ENCODE measurements at places on chromosomes 7 and 10.

- DNase-seq: no peak
Measured at GRCh38 chr10:118800920-118801319, 46.1 kb upstream of the CACUL1 start.

GRCh38 chr10:3355536-3355935, 183.0 kb upstream of the PITRM1 start:
- no peak for DNase-seq

- DNase-seq: no peak
Measured at GRCh38 chr7:127932496-127932895, 98.7 kb downstream of the LRRC4 start.

GRCh38 chr10:17665747-17666146, 21.8 kb downstream of the STAM start:
- peak; percentile 70 for DNase-seq

GRCh38 chr10:62268027-62268398, 631 bp downstream of the RTKN2 start:
- no peak for DNase-seq

DNA sequence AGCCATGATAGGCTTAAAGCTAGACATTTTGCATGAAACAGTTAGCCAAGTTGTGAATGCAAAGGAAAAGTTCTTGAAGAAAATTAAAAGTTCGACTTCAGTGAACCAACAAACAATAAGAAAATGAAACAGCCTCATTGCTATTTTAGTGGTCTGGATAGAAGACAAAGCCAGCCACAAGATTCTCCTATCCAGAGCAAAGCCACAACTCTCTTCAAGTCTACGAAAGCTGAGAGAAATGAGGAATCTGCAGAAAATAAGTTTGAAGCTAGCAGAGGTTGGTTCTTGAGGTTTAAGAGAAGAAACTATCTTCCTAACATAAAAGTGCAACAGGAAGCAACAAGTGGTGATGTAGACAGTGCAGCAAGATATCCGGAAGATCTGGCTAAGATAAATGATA, 271.4 kb upstream of the GRM3 start:
- no peak for DNase-seq

GRCh38 chr7:99579956-99580777, 17.9 kb upstream of the TMEM225B start:
- peak; percentile 68 for DNase-seq

DNA sequence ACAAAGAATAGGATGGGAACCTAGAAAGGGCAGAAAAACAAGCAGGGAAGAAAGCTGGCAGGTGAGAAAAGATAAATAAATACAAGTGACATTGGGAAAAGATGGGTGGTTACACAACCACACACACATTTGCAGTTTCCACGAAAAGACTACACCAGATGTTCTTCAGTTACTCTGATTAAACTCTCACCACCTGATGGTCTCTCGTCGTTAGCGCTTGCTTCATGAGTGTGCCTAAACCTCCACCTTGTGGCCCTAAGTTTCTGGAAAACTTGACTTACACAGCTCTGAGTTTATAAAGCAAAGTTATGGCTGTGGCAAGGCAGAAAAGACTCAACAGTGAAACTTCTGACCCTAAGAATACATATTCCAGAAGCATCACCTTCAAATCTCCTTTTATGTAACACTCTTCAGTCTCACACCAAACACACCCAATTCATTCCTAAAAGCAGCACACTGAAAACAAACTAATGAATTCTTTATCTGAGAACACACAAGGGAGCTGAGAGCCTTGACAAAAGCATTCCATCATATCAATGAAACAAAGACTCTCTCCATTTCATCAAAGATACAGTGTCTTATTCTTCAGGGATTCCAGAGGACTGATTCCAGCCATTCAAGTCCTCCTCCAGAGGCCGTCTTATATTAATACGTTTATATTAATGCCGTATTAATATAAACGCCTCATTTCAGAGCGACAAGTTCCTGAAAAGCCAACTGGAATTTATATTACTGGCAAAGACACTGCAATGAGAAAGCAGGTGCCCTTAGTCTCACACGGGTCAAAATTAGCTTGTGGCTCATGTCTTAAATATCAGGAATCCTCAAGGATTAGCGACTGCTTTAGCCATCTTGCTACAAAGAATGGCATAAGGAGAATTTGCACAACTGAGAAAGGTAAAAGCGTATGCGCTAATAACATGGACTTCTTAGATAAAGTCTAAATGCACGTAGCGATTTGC, 77.6 kb downstream of the RNF216 start:
- DNase-seq: no peak

- DNase-seq: no peak
Measured at GRCh38 chr7:118330388-118330787, 105.9 kb downstream of the ANKRD7 start.

DNA sequence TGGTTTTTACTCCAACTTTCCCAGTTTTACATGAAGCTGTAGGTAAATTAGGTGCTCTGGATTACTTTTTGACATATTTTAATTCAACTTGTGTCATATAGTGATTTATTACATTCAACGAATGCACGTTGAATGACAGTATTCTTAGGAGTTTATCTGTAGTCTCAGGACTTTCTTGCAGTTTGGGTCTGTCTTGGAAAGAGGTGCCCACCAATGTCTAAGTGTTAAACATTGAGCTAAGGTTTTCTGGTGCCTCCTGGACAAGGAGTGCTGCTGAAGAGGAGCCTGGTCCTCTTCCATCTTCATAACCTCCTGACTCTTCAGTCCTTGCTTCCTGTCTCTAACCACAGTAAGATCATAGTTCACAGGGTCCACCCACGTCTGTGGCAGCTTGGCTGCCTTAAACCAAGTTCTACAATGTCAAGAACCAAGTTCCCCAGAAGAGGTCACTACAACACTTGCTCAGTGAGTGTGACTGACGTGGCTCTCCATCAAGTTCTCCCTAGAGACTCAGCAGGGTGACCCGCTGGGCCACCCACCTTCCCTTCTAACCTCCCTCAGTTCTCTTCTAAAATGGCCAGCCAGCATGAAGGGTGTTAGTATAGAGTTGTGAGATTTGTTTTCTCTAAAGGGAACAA, 6.1 kb downstream of the NPY start:
- peak; percentile 10 for DNase-seq

GRCh38 chr7:140657891-140658290, 14.9 kb upstream of the ADCK2 start:
- no peak for DNase-seq

GRCh38 chr10:28431139-28431538, 101.8 kb upstream of the WAC start:
- DNase-seq: no peak

DNA sequence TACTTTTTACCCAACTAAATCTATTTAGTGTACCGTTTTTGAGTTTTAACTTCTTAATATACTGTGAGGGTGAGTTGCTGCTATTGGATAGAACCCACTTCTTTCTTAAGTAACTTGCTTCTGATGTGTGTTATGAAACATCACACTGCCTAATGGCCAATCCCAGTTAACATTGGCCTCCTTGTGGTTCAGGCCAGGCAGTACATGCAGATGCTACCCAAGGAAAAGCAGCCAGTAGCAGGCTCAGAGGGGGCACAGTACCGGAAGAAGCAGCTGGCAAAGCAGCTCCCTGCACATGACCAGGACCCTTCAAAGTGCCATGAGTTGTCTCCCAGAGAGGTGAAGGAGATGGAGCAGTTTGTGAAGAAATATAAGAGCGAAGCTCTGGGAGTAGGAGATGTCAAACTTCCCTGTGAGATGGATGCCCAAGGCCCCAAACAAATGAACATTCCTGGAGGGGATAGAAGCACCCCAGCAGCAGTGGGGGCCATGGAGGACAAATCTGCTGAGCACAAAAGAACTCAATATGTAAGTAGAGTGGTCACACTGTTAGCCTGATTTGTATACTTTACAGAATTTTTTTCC, 39.7 kb downstream of the TES start:
- DNase-seq: peak; percentile 36

GRCh38 chr10:200405-200804, 65.2 kb downstream of the ZMYND11 start:
- DNase-seq: no peak

DNA sequence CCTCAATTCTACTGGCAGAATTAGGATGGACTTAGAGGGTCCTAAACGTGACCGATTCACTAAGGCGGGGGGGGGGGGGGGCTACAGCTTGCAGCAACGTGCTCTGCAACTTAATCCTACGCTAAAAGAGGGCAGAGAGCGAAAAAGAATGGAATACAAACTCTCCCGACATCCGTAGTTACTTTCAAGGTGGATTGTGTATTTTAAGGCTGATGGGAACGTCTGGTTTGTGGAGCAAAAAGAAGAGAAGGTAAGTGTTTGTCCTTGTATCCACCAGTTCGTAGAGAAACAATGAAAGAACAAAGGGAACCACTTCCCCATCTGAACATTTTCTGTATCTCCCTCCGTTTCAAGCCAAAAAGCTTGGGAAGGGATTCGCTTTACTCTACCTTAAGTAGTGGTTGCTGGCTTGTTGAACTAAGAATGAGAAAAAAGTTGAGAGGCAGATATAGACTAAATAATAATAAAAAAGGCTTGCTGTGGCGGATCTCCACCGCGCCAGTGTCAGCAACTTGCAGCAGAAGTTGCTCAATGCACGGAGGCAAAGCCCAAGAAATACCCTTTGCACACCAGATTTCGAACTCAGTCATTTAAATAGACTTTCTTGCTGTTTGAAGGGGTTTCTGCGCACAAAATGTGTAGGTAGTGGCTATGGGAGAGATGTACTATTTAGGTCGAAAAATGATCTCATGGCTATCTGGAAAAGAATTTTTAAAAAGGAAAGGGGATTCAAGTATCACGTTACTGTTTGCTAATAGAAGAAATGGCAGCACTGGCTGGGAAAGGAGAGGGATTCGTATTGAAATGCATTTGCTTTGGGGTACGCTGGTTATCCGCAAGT, 736 bp downstream of the SKIDA1 start:
- DNase-seq: no peak

DNA sequence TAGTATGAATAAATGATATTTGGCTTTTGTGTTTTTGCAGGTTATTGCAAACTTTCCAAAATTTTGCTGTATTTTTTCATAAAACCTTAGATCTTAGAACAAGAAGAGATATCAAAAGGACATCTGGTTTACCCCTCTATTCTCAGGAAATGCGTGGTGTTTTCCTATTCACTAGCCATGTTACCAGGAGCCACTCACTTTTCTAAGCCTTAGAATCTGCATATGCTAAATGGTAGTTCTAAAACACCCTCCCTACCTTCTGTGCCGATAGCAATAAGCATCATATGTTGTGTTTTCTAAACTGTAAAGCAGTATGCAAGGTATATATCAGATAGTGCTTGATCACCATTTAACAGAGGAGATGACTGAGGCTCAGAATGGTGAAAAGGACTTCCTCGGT, 715.0 kb upstream of the CELF2 start:
- DNase-seq: no peak

DNA sequence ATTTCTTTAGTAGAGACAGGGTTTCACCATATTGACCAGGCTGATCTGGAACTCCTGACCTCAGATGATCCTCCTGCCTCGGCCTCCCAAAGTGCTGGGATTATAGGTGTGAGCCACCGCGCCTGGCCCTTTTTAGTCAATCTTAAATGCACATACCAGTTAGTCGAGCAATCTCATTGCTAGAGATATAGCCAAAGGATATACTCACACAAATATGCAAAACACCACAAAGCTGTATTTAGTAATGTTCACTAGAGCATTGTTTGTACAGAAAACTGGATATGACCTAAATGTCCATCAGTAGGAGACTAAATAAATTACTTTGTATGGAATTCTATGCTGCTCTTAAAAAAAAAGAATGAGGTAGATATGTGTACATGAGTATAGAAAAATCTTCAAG, 24.5 kb upstream of the IL6 start:
- DNase-seq: no peak

DNA sequence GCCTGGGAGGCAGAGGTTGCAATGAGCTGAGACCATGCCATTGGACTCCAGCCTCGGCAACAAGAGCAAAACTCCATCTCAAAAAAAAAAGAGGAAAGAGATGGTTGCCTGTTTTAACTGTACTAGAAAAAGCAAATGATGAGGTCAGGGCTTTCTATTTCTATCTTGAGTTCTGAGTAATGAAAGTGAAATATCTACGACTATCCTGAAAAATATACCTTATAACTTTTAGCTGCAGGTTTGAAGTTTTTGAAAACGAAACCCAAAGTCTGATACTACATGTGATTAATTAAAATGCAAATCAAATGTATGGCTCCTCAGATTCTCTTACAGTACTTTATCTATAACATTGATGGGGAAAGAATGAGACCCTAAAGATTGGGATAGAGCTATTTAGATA, 636.2 kb upstream of the LRRN3 start:
- DNase-seq: no peak

DNA sequence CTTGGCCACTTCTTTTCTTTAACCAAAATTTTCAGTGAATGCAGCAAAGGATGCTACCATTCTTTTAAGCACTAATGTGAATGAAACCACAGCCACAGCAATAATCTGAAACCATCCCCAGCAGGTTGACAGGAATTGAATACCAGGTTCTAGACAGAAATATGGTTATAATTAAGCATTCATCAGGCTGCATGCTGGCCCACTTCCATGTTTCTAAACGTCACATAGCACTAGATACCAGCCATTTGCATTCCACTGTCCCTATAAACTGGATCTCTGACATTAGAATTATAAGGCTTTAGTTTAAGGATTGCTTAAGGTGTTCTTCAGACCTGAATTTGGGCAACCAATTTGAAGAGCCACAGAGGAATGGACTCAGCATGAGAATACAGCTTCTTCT, 340.8 kb upstream of the KLF6 start:
- DNase-seq: no peak

GRCh38 chr7:45601094-45601493, 26.9 kb downstream of the ADCY1 start:
- DNase-seq: no peak

- DNase-seq: no peak
Measured at GRCh38 chr7:54860003-54860775, 101.2 kb upstream of the SEC61G start.

DNA sequence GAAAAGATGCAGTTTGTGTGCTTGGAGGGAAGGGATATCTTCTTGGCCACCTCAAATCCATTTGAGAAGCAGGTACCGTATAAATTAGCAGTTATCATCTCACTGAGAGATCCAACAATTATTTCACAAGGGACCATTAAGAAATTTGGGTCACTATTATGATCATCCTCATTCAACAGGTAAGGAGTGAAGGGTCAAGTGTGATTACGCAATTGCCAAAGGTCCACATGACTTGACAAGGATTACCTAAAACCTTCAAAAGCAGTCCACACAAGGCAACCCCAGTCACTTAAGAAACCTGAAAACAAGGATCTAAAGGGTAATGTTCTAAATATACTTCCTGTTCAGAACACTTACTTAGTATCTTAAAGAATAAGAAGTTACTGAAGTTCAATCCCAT, 27.4 kb downstream of the CCDC6 start:
- no peak for DNase-seq

- no peak for DNase-seq
Measured at GRCh38 chr10:12777840-12778585, 223.5 kb downstream of the CCDC3 start.

GRCh38 chr7:120993553-120994191, 5.2 kb downstream of the CPED1 start:
- DNase-seq: peak; percentile 27

All from GM03348 (cell line).